ENCODE measurements at places on chromosomes 6 and 20.

DNA sequence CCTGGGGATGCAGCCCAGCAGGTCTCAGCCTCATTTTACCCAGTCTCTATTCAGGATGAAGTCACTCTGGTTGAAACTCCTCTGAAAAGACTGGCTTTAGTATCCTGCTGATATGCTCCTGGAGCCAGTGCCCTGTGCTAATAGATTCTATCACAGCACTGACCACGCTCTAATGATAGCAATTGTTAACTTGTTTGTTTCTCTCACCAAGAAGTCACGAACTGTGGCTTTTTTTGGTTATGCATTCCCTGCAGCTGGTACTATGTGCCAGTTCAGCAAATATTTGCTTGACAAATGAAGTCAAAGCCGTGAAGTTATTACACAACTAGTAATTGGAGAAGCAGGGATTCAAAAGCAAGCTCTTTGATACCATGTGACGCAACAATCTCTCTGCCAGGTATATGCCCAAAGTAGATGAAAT lies 754.6 kb downstream of the KIF16B start:
- DNase-seq: no peak

DNA sequence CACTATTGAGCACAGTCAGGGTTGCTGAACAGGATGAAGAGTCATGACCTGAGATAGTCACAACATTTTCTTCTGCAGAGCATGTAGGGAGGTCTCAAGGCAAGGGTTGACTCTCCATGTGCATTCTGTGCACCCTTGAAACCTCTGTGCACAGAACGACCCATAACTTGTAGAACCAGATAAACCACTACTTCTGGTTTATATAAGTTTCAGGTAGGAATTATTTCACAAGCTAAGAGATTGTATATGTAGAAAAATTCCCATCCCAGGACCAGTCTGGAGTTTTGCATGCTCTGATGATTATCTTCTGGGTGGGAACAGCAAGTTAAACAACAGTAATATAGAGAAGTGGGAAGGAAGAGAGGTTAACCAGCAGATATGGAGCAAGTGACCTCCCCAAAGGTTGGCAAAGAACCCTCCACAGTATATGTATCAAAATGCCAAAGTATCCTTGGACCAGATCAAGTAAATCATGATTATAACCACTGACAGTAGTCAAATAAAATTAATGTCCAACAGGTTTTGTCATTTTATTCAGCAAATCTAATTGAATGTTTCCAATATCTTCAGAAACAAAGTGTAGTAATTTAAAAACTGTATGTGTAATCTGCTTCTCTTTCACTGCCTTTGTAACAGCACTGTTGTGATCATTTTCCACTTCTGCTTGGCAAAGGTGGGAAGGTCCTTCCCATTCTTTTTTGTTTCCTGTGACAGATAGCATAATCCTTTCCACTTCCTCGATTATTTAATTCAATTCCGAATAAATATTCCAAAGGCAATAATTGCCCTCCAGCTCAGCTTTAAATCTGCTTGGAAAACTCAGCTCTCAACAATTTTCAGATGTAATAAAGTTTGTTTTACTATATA lies 104.4 kb downstream of the SYNE1 start:
- DNase-seq: no peak

- no peak for DNase-seq
These were observed 15.0 kb downstream of the PREX1 start for GRCh38 chr20:48812600-48813445.

DNA sequence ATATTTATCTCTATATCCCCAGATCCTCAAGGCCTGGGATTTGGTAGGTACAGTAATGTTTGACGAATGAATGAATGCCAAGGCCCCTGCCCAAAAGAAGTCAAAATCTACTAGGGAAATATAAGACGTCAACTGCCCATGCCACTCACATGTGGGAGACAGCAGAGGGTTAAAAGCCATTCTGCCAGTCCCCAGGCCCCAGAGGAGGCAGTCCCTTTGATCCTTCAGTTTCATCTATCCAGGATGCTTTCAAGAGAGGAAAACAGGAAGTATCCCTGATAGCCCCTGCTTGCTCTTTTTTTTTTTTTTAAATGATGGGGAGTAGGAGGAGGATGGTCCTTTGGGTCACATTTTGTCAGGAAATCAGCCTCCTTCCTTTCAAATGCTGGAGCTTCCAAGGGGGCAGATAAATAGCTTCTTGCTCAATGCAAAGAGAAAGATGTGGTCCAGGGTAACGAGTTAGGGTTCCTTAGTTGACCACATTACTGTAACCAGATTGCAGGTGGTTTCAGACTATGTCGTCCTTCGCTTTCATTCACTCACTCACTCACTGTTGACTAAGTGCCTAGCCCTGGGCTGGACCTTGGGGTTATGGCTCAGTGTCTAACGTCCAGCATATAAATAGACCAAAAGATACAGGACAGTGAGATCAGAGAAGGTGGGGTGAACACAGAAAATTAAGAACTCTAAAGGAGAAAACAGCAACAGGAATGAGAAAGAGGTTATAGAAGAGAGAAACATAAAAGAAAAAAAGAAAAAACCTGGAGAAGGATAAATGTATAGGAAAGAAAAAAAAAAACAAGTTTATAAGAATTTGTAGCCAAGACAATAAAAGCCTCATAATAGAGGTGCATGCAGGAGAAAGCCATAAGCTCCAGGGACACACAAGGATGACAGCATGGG lies 64.6 kb upstream of the PIM1 start:
- no peak for DNase-seq

DNA sequence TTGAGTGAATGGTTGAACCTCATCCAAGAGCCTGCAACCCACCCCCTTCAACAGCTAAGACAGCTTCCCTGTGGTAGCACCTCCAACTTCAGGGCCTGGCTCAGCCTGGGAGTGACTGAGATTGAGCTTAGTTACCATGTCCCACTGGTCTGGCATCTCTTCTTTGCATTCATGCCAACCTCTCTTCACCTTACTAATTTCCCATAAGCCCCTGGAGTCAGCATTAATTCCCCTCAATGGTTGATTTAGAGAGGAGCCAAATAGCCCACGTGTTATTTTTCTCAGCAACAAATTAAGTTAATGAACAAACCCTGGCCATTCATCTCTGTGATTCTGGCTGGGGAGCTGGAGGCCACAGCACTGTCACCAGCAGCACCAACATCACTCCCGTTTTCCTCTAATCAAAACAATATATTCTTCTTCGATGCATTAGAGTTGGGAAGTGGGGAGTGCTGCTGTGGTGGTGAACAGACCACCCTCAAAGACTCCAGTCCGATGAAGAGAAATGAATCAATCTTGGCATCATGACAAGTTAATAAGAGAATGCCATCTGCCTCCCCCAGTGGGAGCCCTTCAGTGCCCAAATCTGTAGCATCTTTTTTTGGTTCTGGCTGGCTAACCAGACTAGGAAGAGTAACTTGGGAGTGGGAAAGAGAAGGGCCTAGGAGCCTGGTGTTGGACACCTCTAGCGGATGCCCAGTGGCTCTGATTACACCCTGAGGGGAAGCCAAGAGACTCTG lies 316.9 kb upstream of the RNF24 start:
- DNase-seq: no peak

- no peak for DNase-seq
These were observed 353.4 kb downstream of the RNGTT start for GRCh38 chr6:88609983-88610382.

GRCh38 chr6:5439749-5440148 lies 178.4 kb downstream of the FARS2 start:
- DNase-seq: no peak

DNA sequence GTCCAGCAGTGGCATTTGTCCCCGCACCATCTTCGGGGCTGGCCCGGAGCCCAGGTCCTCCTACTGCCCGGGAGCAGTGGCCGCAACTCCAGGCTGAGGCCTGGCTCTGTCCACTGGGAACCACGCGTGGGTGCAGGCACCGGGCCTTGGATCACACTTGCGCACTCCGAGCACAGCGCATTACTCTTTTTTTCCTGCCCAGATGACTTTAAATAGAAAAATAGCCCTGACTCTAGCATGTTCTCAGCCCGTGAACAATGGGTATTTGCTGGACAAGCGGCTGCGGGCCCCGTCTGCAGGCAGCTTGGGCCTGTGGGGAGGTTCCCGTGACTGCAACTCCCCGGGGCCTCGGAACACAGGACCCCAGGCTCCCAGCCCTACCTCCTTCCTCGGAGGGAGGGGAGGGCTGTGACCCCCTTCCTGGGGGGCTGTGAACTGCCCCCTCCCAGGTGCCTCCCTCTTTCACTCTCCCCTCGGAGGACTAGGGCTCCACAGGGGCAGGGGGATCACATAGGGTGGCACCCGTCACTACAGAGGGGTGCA lies 162.2 kb downstream of the TBXT start:
- no peak for DNase-seq
